HFFc6 (cell line): ENCODE measurements at places on chromosomes 1 and 21.

DNA sequence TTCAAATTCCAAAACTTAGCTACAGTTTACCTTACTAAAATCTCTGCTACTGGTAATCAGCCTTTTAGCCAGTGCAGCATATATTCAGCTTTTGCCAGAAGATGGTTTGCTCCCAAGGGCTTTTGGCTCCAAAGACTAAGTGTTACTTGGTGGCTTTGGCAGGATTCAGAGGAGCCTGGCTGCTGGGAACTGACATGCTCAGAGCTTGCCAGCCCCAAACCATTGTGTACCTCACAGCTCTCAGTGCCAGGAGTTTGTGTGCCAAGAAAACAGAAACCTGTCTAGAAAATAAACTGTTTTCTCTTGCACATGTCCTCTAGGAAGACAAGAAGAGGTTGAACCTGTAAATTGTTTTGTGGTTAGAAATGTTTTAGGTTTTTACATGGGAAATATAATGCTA is 315.9 kb downstream of the ST6GALNAC3 start:
- no peak for DNase-seq

DNA sequence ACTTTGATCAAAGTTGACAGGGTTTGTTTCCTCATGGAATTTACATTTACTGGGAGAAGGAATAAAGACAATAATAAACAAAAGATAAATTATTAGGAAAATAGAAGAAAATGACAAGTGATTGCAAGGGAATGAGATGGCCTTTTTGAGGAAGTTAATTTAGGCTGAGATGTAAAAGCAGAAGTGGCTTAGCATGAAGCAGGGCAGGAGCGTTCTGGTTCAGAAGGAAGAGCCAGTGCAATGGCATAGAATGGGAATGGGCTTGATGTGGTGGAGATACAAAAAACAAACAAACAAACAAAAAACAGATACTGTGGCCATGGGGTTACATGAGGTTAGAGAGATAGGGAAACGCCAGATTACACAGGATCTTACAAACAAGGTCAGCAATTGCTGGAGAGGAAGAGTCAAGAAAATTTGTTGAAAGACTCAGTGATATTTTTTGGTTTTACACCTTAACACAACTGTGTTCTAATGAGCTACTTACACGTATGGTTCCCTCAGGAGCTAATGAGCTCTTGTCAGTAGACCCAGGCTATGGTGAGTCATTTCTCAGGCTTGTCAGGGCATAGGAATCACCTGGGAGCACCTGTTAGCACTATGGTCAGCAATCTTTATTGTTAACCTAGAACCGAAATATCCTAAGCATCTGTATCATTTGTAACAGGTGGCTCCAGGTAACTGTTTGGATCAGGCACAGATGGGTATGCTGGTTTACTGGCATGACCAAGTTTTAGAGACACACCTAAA is 8.7 kb upstream of the CADM3 start:
- no peak for DNase-seq

DNA sequence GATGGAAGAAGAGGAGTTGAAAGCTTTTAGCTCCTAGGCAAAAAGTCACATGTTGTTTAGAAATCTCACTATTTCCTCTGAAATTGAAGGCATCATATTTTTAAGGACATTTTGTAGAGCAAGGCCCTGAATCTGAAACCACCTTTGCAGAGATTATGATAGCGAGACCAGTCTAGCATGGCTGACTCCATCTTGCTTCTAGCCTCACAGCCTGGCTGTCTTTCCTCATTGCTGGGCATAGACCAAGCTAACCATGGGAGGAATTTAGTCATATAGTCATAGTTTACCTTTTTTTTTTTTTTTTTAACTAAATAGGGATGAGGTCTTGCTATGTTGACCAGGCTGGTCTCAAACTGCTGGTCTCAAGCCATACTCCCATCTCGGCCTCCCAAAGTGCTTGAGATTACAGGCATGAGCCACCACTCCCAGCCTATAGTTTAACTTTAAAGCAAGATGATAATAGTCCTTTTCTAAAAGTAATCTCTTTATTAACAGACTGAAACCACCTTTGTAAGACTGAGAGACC is 42.2 kb upstream of the ZNF326 start:
- no peak for DNase-seq

DNA sequence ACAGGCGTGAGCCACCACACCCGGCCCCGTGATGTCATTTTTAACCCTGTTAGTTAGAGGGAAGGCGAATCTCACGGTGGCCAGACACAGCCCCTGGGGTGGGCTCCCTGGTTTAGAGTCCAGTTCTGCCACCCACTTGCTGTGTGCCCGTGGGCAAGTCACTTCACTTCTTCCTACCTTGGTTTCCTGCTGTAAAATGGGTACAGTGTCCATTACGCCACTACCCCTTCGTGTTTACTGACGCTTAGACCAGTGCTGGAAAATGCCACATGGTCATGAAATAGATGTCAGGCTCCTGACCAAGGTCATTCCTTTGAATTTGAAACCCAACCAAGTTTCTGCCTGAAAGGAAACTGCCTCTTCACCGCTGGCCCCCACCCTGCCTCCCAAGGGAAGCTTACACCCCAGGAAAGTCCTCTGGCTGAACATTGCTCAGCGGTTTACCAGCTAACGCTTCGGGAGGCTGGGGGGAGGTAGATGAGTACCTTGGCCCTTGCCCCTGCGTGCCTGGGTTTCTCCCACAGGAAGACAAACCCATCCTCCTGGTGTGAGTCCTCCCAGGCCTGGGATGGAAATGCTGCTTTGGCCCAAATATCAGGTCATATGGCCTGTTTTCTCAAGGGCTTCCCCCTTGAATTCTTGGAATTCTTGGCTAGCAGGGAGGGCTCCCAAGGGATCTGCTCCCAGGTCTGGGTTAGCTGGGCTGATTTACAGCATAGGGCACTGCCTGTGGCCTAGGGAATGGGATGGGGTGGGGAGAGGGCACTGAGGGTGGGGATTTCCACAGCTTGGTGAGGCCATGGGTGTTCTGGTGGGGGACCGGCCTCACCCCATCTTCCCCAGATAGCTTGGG is 7.6 kb upstream of the AADACL4 start:
- no peak for DNase-seq
